ENCODE measurements at places on chromosomes 5 and 9. TPM values are rescaled to one million over a fixed set of nuclear protein-coding genes. Genes with fewer than 3 reads are reported as not detected.

Gene AGXT2
- polyA plus RNA-seq: not detected

Gene HSPA4
- polyA plus RNA-seq: 176 TPM

Gene ELOVL7
- polyA plus RNA-seq: 9.0 TPM

Gene FAM13B
- 23.1 TPM for polyA plus RNA-seq

Gene RELL2
- 5.9 TPM for polyA plus RNA-seq

Gene NR4A3
- polyA plus RNA-seq: 3.0 TPM

Gene ADAMTSL1
- 2.9 TPM for polyA plus RNA-seq

Gene LRRC19
- polyA plus RNA-seq: not detected

Gene NR6A1
- 0.63 TPM for polyA plus RNA-seq

Gene CDO1
- 40.0 TPM for polyA plus RNA-seq

Gene CCDC180
- 2.2 TPM for polyA plus RNA-seq

Gene TAF7
- 453 TPM for polyA plus RNA-seq

Gene AJM1
- polyA plus RNA-seq: not detected

Gene FNBP1
- polyA plus RNA-seq: 8.2 TPM

Gene PCDHB7
- 0.78 TPM for polyA plus RNA-seq

Gene GPR21
- polyA plus RNA-seq: 2.5 TPM

Gene SLC36A3
- not detected for polyA plus RNA-seq

Gene TNFSF15
- not detected for polyA plus RNA-seq

Gene RNF38
- polyA plus RNA-seq: 15.5 TPM

Gene SEMA5A
- 2.2 TPM for polyA plus RNA-seq

Gene OR1Q1
- not detected for polyA plus RNA-seq

Gene RMRP
- not detected for polyA plus RNA-seq

Gene FUBP3
- polyA plus RNA-seq: 17.2 TPM
